Stimulated activated CD8-positive, alpha-beta memory T cell treated with anti-CD3 and anti-CD28 coated beads, Interleukin-15, amount 100 ng/mL, for 4 hours (primary cell): ENCODE measurements at places on chromosomes 12 and 14.

GRCh38 chr14:93946541-93947090 is 19.5 kb downstream of the FAM181A start:
- DNase-seq: no peak

- no peak for DNase-seq
Observed at GRCh38 chr14:92997343-92998061, 74.6 kb downstream of the CHGA start.

GRCh38 chr14:22915886-22916521 is 2.9 kb downstream of the RBM23 start:
- DNase-seq: no peak

DNA sequence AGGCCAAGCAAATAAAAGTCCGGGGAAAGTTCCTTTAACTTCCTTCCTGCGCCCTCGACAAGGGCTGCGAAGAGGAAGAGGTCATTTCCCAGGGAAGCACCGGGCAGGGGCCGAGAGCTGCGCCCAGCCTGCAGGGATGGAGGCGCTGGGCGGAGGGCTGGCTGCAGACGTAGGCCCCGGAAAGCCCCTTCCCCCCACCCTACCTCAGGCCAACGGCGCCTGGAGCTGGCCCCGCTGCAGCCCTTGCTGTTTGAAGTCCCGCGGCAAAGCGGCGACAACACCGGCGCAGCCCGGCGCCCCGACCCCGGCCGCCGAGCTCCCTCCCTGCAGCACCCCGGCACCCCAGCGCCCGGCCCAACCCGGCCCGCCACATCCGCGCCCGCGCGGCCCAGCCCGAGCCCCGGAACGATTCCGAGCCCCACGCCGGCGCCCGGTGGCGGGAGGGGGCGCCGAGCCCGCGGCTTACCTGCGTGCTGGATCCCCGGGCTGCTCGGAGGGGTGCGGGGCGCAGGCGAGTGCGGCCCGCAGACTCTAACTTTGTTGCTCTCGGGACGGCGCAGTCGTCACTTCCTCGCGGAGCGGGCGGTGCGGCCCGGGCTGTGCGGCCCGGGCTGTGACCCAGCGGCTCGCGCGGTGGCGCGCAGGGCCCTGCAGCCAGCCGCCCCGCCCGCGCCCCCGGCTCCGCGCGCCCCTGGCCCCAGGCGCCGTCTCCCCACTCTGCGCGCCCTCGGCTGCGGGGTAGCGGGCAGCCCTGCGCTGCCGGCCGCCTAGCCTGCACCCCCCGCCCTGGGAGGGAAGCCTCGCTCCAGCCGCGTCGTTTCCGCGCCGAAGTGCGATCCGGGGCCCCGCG is 64.8 kb upstream of the PTGR2 start:
- DNase-seq: no peak

DNA sequence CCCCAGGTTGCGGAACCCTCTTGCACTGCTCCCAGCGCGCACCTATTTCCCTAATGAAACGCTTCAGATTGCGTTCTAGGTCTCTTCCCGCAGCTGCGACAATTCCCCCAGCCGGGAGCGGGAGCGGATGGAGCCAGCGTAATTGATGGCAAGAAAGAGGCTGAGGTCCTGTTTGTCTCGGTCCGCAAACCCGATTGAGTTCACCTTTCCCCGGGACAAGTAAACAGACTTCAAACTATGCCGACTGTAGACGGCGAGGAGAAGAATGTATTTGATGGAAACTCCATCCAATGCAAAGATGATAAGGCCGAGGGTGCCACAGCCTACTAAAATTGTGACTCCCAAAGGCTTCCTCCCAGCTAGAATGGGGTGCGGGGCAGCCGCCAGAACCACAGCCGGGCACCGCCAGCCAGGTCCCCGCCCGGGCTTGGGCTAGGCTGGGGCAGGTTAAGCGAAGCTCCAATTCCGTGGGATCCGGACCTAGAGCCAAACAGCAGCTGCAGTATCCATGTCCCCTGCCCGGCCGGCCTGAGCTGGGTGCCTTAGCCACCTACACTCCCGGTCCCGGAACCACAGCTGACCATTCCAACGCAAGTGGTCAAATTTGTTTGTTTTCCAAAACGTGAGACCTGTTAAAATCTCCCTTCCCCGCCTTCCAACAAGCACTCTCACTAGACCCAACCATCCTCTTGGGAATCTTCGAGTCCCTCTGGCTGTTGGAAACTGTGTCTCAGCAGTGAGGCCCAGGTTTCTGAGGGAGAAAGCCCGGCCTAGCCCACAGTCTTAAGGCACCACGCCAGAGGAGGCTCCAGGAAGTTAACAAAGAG is 5.5 kb downstream of the NKX2-1 start:
- DNase-seq: no peak

GRCh38 chr12:12327802-12328201 is 22.2 kb downstream of the MANSC1 start:
- no peak for DNase-seq

DNA sequence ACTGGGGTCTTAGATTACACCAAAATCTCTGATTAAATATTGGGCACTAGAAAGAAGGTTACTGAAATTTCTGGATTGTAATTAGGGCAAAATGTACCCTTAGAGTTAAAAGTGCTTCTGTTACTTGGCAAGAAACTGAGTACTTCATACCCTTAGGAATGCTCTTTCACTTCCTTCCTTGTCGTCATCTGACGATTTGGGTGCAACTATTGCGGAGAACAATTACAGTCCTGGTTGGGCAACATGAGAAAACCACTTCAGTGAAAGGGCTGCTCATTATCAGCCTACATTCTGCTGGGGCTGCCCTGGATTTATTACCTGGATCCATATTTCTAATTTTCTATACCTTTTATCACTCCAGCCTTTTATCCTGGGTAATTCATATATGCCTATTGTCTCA is 348.5 kb upstream of the MDGA2 start:
- no peak for DNase-seq

- no peak for DNase-seq
Observed at GRCh38 chr14:75222208-75222701, 45.8 kb upstream of the TMED10 start.

GRCh38 chr12:116718655-116719454 is 19.0 kb downstream of the SPRING1 start:
- no peak for DNase-seq

GRCh38 chr14:99807413-99808153 is 14.4 kb downstream of the EML1 start:
- no peak for DNase-seq

DNA sequence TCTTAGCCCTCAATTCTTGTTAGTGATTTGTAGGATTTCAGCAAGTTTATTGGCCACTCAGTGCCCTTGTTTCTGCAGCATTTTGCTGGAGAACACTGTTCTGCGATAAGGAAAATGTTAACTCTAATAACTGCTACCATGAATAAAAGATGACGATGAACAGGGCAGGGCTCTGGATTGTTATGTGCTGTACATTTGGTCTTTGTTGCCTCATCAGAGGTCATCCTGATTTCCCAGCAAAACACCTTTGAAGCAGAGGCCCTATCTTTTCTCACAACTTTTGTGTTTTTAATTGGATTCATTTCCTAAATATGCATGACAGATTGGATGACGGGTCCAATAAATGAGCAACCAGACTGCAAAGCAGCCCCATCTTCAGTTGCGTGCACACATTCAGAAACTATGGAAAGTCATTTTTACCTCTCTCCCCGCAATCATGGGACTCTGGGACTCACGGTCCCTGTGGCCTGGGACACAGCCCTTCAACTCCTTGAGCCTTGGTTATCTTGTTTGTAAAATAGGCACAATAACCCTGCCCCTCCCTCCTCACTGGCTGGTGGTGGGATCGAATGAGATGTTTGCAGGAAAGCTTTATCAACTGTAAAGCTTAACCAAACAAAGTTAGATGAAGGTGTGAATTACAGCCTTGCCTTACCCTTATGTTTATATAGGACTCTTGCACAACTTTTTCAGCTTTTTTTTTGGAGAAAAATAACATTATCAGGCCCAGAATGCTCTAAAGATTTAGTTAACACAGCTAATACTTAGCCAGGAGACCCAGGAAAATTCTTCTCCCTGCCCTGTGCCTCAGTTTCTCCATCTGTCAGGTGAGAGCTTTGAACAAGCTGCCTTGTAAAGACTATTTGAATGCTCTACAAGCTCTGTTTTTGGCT is 45.4 kb downstream of the RPH3A start:
- DNase-seq: no peak

DNA sequence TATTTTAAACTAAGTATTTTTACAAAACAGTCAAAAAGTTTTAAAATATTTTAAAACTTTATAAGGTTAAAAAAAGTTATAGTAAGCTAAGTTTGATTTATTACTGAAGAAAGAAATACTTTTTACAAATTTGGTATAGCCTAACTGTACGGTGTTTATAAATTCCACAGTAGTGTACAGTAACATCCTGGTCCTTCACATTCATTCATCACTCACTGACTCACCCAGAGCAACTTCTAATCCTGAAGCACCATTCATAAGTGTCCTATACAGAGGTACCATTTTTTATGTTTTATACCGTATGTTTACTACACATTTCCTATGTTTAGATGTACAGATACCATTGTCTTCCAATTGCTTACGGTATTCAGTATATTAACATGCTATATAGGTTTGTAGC is 170.0 kb downstream of the KLHL28 start:
- no peak for DNase-seq

GRCh38 chr12:89346741-89347324 is 5.5 kb downstream of the DUSP6 start:
- no peak for DNase-seq

GRCh38 chr12:108724054-108724889 is 7.0 kb downstream of the CORO1C start:
- DNase-seq: no peak

DNA sequence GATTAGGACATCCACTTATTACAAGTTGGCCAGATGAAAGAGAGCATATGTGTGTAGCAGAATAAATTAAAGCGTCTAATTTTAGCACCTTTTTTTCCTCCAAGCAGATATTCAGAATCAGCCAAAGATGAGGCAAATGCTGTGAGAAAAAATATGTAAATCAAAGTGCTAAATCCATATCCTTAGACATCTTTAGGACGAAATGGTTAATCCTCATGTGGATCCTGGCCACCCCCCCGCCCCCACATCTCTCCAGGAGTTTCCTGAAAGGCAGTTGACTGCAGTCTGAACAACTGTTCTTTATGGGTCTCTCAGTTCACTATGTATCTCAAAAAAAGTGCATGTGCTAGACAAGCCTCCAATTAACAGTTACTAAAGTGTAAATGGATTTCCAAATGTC is 1768.1 kb upstream of the SEL1L start:
- no peak for DNase-seq

DNA sequence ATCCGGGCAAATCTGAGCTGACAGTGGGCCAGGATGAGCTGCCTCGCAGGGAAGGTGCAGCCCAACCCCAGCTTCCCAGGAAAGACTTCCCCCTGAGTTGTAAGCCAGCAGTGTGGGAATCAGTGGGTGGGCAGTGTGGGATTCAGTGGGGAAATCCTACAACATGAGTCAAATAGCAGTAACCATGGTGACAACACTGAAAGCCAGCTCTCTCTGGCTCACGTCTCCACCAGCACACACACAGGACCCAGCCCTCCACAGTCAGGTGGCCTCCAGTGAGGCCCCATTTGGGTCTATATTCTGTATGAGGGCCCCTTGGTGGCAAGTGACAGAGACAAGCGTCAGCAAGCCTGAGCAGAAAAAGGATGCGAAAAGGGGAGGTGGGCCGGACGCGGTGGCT is 6.0 kb upstream of the LGALS3 start:
- no peak for DNase-seq

- no peak for DNase-seq
Observed at GRCh38 chr14:98229656-98230366, 1042.2 kb downstream of the BCL11B start.

- DNase-seq: no peak
Observed at GRCh38 chr14:82046512-82047226, 513.0 kb upstream of the SEL1L start.

- DNase-seq: no peak
Observed at GRCh38 chr12:52895726-52896189, 9.1 kb downstream of the KRT8 start.

GRCh38 chr12:118052324-118053070 is 8.5 kb downstream of the WSB2 start:
- no peak for DNase-seq

DNA sequence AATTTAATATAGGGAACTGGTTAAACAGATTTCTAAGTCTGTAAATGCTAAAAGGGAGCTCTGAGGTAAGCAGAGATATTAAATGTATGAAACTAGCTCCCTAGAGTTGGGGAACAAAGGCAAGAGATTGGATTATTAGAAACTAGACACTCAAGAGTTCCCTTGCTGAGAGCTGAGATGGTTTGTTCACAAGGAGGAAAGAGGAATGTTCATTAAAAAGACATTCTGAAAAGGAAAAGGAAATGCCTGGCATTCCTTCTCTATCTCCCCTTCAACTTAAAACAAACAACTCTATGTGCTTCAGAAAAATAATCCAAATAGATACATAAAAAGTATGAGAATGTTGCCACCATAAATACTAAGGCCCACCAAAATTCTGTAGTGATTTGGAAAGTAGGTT is 73.7 kb downstream of the GALNT4 start:
- DNase-seq: no peak

DNA sequence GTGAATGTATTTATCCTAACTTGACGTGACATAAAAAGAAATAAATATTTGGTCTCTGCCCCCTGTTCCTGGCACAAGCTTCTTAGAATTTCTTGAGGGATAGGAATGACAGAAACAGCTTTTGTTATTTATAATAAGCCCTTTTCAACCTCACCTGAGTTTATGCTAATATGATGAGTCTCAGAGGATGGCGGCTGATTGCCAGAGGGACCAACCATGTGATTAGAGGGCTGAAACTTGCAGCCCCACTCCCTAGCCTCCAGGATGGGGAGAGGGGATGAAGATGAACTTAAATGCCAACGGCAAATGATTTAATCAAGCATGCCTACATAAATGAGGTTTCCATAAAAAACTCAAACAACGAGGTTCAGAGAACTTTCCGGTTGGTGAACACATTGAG is 42.9 kb downstream of the DNAI7 start:
- no peak for DNase-seq

- DNase-seq: no peak
Observed at GRCh38 chr12:121239351-121240061, 29.6 kb downstream of the P2RX4 start.

DNA sequence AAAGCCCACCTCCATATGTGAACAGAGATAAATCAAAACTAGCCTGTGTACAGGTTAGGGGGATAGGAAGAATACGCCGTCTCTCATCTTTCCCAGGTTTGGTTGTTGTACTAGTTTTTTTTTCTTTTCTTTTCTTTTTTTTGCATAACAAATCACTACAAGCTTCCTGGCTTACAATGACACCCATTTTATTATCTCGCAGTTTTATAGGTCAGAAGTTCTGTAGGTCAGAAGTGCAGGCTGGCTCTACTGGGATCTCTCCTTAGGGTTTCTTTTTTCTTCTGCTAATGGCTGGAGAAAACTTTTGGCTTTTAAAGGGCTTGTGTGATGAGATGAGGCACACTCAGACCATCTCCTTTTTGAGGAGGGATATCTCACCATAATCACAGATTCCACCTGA is 25.7 kb upstream of the CRY1 start:
- no peak for DNase-seq
